ENCODE measurements at places on chromosomes 2 and 18.
A peak's percentile ranks its signal among the peaks of the same experiment; 100 is the strongest.

GRCh38 chr18:62963507-62963906 is 248.2 kb downstream of the PHLPP1 start:
- DNase-seq, result no peak

DNA sequence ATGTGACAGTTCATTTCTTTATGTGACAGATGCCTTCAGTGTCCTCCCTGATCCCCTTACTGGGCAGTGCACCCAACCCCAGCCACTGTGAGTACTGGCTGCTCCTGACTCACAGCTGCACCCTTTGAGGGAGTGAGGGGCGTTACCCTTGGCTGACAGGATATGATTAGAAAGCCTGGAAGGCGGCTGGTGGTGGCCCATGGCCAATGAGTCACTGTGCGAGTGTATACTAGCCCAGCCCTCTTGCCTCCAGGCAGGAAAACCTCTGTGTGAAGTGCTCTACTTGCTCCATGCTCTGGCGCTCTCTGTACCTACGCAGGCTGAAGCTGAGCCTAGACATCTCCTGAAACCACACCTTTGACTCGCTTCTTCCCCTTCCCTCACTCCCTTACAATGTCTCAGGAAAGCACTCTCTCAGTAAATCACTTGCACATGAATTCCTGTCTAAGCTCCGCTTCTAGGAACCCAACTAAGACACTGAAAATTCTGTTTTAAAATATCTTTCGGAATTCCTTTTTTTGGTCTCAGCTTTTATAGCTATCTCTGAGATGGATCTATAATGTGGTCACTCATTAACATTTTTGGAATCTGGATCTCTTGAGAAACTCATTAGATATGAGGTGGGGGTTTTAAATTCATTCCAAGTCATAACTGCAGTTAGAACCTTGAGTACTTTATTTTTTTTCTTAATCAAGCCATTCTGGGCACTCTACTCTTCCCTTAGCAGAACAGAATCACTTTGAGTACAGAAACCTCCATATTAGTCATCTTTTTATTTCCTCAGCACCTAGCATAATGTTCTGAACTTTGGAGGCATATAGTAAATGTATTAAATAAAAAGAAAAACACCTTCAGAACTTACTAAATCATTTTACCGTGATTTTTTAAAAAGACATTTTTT is 25.3 kb upstream of the STAM2 start:
- peak; percentile 99 for DNase-seq

DNA sequence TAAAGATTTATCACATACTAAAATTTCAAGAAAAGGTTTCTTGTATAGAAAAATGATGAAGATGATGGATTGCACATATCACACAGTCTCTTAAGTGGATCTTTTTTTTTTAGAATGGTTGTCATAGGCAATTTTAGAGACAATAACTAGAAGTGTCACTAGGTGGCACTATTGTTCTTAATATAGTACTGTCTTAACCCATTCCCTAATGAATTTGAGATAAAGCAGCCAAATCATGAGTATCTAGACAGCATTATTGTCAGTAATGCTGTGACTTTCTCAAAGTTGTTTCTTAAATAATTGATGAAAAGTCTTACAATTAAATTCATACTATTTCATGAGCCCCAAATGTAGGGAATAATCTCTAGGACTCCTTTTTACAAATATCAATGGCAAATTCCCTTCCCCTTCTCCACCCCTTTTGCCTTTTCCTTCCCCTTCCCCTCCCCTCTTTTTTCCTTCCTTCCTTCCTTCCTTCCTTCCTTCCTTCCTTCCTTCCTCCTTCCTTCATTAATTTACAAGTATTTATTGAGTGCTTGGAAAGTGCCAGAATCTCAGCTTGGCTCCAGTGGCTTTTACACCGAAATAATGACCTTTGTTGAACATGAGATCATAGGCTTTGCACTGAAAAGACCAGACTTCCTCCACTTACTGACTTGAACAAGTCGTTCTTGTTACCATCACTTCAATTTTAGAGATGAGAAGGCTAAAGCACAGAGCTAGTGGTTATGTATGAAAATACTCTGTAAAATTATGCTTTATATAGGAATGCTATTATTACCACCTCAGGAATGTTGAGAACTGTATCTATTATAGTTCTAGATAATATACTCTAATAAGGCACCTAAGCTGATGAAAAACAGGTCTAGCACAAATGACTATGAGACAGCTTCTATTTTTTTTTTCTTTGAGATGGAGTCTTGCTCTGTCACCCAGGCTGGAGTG is 19.8 kb downstream of the MYL12B start:
- peak; percentile 77 for DNase-seq

DNA sequence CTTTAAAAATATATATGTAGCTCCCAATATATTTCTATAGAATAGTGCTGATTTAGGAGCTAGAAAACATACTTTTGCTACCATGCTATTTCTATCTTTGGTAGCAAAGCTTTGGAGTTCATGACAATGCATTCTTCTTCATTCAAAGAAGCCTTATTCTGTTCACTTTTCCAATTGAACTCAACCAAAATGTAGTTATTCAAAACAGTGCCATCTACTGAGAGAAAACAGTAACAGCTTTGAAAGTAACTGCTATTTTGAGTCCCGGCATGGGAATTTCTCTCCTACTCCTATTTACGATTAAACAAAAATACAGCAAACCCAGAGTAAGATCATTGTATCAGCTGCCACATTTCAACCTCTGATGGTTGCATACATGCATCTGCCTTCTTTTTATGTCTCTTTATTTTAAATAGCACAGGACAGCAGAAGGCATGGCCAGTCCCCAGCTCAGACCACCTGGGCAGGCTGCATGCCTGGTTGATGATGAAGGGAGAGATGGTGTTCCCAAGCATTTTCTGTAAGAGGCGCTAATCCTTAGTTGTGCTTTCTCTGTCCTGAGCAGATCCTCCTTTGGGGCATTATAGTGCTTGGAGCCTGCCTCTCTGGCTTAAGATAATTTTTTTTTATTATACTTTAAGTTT is 69.7 kb upstream of the SULT1C3 start:
- peak; percentile 25 for DNase-seq

DNA sequence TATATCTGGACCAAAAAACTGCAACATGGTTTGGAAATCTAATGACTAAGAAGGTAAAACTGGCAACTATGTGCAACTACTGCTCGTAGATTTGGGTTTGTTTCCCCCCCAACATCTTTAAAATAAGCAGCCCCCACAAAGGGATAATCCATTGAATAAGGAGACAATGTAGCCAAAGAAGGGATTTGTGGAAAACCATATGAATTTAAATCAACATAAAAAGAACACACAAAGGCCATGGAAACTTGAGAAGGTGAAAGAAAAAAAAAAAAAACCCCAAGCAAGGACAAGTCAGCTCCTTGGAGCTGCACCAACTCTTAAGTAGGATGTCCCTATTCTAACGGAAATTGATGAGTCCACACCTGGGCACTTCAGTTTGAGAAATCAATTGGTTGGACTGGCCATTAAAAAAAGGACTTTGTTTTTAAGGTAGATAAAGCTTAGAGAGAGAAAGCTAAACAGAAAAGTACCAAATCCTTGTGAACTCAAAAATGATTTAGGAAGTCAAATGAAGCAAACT is 53.7 kb upstream of the ST8SIA5 start:
- no peak for DNase-seq

GRCh38 chr2:29220506-29221270 is 105.5 kb downstream of the CLIP4 start:
- no peak for DNase-seq

DNA sequence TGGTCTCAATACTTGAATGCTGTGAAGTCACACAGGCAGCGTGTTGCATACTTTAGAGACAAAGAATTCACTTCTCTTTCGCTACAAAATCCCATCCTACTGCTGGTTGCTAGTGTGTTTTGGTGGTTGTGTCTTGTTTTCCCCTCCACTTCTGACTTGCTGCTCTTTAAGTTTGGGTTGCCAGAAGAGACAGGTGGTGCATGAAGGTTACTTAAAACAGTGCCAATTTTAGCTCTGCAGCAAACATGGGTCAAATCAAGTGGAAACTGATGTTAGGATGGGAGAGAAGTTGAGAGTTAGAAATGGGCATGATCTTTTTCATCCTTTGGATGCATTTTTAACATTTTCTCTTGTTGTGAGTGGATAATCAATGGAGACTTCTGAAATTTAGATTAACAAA is 136.2 kb upstream of the KCNH7 start:
- no peak for DNase-seq

DNA sequence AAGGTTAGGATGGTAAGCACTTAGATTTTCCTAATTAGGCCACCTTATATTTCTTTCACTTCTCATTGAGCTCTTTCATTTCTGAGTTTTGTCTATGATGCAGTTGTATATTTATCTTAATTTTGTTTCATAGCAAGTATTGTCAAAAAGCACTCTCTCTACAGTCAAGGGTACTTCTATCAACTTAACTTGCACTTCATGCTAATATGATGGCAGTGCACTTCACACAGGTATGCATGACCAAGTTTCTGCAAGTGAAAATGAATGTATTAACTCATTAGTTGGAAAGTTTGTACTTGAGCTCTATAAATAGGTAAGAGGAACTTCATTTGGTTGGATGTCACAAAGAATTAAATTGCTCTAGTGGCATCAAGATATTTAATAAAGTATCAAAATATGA is 51.5 kb upstream of the CDH19 start:
- no peak for DNase-seq

GRCh38 chr2:86809481-86810121 is 18.9 kb upstream of the CD8A start:
- DNase-seq, result no peak

DNA sequence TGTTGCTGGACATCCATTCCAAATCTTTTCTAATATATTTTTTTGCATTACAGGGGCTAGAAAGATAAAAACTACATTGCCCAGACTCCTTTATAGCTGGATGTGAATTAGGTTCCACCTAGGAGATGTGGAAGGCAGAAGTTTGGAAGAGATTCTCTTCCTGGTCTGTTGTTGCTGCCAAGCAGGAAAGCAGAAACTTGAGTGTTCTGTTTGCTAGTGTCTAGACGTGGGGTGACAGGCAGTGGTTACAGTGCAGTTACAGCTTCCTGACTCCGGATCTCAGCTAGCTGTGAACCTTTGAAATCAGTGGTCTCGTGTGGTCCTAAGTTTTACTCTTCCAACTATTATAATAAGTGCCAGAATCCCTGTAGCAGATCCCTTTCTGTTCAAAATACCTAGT is 46.2 kb downstream of the COL4A4 start:
- DNase-seq, result no peak

DNA sequence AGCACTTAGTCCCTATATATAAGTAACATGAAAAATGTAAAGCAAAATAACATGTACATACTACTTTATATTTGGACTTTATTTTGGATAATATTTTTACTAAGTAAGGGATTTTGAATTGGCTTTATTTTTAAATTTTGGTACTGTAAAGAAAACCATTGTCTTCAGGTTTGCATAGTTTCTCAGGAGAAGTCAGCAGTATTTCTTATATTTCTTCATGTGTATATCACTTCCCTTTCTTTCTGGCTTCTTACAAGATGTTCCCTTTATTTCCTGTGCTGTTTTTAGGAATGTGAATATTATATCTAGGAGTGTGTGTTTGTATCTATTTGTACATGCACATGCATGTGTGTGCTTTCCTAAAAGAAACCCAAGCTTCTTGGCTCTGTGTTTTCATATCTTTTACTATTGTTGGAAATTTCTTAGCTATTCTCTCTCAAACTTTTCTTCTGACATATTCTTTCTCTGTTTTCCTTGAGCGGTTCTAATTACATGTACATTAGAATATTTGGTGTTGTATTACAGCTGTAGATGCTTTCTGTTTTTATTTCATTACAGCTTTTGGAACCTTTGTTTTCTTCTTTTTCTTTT is 1549.7 kb upstream of the ACVR2A start:
- DNase-seq, result no peak

Data from EL (cell line).